ENCODE measurements at places on chromosomes 3 and 15.

GRCh38 chr3:32021748-32022147, 40.2 kb downstream of the ZNF860 start:
- DNase-seq, result no peak

DNA sequence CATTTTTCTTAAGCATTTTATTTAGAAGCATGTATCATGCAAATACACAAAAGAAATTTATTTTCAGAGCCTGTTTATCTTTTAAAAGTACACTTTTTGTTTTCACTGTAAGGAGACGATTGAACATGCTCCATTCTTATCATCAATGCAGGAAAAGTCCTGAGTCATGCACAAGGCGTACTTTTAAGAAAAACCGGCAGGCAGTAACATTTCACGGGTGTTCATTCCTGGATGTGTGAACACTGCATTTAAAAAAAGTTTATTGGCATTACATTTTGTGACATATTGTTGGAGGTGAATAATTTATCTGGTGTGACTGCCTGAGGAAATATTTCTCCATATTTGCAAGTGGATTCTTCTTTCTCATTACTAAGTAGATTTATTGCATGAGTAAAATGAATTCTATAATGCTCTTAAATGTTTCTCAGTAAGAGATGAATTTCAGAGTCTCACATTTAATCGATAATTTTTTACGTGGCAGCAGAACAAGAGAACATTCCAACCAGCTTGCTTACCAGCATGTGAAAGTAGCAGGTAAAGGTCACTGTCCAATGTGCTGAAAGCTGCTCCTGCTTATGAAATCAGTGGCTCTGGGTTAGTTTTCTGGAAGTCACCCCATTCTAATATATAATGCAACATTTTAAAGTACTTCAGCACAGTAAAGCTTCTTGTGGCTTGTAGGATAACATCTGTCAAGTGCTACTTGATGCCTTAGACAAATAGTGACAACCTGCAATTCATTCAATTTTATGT, 87.0 kb downstream of the SV2B start:
- peak; percentile 47 for DNase-seq

DNA sequence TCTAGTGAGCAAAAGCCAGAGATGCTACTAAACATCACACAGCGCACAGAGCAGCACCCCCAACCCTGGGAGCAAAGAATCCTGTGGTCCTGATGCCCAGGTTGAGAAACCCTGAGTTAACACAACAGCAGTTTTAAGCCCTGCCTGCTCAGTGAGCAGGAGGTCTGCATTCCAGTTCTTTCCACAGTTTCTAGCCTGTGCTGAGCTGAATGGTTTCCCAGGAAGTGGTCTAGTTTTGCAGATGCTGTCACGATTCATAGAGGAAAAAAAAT, 171.1 kb upstream of the PROK2 start:
- no peak for DNase-seq

DNA sequence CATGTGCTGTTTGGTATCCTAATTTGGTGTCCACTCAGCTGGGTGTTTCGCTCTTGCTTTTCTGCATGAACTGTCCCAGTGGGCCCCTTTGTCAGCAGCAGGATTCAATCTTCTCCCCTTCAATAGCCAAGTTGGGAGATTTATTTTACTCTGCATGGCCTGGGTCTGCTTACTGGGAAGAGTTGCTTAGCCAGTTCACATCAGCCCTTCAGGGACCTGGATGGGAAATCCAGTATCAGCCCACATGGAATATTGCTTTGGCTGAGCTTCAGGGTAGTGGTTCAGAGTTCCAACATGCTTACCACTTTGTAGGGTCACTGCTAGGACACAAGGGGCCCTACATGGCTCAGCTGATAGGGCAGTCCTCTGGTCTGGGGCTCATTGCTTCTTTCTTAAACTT, 93.0 kb upstream of the BOC start:
- DNase-seq, result no peak

DNA sequence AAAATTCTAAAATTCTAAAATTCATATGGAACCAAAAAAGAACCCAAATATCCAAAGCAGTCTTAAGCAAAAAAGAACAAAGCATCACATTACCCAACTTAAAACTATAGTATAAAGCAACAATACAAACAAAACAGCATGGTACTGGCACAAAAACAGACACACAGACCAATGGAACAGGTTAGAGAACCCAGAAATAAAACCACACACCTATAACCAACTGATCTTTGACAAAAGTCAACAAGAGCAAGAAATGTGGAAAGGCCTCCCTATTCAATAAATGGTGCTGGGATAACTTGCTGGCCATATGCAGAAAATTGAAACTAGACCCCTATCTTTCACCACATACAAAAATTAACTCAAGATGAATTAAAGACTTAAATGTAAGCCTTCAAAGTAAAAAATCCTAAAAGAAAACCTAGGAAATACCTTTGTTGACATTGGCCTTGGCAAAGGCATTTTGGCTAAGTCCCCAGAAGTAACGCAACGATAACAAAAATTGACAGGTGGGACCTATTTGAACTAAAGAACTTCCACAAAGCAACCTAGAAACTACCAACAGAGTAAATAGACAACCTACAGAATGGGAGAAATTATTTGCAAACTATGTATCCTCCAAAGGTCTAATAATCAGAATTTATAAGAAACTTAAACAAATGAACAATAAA, 56.9 kb downstream of the TTBK2 start:
- DNase-seq, result no peak

- DNase-seq, result no peak
Measured at GRCh38 chr3:149181182-149181581, 40.4 kb downstream of the CP start.

DNA sequence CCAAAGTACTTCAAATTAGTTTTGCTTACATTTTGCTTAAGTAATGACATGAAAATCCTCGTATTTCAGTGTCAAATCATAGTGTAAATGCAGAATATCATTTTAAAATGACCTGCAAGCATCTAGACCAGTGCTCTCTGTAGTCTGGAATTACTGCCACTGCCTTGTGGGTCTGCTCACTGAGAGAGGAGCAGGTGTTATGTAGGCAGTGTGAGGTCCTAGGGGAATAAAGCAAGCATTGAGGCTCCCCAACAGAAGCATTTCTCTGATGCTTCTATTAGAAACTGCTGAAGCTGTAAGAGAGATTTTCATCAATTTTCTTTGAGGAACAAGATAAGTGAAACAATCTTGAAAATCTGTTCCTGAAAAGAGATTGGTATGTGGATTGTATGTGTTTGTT, 253.2 kb downstream of the BBX start:
- no peak for DNase-seq

DNA sequence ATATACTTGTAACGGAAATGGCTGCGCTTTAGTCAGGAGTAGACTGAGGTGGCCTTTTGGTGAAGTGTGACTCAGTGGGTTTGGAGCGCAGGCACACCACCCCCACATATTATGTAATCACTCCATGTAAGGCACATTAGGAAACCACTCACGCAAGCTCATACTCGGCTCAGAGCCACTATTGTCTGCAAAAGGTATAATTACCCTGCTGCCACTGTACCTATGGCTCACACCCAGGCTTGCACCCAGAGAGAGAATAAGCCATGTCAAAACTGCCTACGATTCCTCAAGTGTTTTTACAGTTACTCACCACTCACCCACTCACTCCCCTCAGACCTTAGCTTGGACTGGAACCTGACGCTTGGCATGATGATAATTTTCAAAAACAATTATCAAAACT, 611.9 kb upstream of the CCDC54 start:
- DNase-seq, result peak; percentile 76

DNA sequence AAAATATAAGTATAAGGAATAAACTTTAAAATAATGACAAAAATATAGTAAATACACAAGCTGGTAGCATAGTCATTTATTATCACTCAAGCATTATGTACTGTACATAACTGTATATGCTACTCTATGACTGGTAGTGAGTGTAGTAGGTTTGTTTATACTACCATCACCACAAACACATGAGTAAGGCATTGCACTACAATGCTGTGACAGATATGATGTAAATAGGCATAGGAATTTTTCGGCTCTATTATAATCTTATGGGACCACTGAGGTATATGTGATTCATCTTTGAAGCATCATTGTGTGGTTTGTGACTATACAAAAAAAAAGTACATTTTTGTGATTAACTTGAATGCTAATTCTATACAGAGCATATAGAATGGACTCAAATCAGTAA, 35.3 kb upstream of the FBN1 start:
- no peak for DNase-seq

DNA sequence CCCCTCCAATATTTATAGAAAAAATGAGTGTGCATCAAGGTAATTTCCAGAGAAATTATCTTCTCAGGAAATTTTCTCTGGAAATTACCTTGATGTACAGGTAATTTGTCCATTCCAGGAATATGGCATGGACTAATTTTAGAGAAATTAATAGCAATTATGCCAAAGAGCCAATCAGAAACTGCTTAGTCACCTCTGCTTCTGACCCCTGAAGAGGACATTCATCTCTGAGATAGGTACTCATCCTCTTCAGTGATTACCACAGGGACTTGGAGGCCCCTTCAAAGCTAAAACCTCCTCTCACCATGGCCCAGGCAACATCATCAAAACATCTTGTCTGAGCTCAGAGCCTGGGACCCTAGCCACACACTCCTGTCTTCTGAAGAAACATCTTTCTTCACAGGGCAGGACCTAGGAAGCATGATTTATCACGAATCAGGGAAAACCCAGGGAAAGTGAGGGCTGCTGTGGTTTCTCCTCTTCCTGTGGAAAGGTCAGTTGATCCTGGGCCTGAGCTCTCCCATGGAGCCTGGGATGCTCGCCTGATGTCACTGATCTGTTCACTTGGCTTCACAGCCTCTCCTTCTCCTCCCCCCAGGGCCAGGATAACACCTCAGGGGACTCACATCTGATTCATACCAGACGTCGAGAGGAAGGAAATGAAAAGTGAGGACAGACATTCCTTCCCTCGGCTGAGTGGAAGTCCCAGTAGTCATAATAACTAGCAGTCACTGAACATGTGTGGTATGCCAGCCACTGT, 210.5 kb downstream of the DTWD1 start:
- DNase-seq, result no peak

GRCh38 chr3:109926376-109926775, 589.0 kb upstream of the DPPA4 start:
- no peak for DNase-seq

DNA sequence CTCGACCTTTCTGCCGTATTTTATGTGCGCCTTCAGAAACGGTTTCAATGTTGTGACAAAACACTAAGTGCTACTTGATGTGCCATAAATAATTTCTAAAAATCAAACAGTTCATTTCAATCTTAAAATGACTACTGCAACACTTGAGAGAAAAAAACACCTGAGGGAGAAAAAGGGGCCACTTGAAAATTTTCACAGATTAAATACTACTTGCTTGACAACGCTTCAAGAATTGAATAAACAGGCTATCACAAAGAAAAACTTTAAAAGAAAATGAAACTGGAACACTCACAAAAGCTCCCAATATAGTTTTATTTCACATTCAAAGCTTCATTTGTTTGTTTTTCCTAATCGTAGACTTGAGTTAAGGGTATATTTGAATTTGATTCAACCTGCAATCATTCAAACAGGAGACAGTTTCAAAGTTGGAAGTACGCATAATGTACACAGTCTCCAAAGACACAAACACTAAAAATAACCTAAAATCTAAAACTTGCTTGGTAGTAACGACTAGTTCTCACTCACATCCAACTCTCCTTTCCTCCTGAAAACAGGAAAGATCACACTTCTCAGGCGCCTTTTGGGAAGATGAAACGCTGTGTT, 380.7 kb downstream of the ERC2 start:
- DNase-seq, result no peak

- DNase-seq, result peak; percentile 34
Measured at GRCh38 chr3:152307829-152308474, 39.2 kb downstream of the MBNL1 start.

DNA sequence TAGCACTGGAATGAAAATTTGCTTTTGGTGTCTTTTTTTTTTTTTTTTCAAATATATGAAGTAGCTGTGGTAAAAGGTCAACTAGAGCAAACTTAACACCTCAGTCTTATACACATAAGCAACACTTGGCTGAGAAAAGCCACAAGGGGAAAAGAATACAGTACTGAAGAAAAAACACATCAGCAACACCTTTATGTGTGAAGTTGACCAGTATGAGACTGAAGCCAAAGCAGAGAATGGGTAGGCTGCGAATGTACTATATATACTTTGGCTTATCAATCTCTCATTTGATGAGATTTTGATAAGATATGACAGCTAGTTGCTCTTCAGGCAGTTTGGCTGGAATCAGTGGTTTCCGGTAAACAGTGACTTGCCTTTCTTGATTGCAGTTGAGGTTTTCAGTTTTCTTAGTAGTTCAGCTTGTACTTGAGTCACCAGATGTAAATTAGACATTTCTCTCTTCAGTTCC, 22.0 kb upstream of the ZCWPW2 start:
- DNase-seq, result no peak

GRCh38 chr3:42262525-42262924, 3.5 kb downstream of the CCK start:
- no peak for DNase-seq

DNA sequence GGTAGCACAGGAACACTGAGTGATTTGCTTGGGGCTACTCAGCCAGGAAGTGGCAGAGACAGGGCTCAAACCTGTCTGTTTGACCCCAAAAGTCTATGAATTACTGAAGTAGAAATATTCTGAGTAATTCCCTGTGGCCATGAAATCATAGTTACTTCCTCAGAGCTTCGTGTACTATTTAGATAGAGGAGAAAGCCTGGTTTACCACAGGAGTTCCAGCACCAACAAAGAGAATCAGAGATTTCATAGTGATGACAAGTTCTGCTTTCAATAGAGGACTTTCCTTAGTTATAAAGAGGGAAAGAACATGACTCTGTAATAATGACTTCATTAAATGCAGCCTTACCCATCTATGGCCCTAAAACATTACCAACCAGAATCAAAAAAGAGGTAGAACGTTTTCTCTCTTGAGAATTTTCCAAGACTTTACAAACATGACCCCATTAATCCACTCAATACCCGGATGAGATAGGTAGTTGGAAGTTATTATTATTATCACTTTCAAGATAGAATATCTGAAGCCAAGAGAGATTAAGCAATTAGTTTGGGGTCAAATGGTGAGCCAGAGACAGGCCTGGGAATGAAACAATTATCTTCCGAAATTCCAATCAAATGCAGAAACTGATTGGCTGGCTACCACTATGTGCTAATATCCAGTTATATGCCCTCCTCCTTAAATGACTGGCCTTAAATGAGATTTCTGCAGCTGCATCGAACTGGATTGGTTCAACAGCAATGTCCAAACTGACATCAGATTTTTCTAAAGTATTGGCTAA, 13.6 kb upstream of the WNT5A start:
- no peak for DNase-seq

DNA sequence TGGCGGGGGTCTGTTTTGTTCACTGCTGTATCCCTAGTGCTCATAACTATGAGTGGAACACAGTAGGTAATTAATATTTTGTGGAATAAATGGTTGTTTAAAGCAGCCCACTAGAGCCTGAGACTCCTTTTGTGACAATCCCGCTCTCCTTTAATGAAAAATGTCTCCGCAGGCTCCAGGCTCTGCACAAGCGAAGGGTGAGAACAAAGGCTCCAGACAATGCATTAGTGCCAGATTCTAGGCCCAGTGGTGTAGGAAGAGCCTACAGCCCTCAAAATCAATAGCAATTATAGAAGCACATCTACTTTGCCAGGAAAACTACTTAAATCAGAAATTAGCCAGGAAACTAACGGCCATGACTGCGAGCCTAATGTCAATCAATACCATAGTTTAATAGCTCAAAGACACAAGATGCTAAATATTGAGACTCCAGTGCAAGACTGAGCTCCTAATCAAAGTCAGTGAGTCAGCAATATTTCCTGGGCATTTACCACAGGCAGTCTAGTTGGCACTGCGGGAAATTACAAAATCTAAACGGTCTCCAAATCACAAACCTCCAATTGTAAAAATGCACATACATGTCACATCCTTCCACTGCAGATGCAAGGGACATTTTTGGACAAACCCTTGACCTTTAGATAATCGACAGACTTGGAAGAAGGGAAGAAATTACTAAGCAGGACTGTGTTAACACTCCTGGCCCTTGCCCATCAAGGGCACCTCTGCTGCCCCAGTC, 2.3 kb downstream of the ANXA2 start:
- no peak for DNase-seq
